ENCODE measurements at places on chromosomes 7 and 10. TPM values are rescaled to one million over a fixed set of nuclear protein-coding genes. Genes with fewer than 3 reads are reported as not detected.

Gene NOS3
- total RNA-seq, result 0.82 TPM

Gene CLEC5A
- not detected for total RNA-seq

Gene SLC29A3
- 1.2 TPM for total RNA-seq

Gene ASZ1
- total RNA-seq, result not detected

Gene MYO3A
- total RNA-seq, result 4.1 TPM

Gene VOPP1
- 83.6 TPM for total RNA-seq

Gene HHEX
- 0.82 TPM for total RNA-seq

Gene ZCWPW1
- total RNA-seq, result 2.0 TPM

Gene LRRD1
- total RNA-seq, result 1.2 TPM

Gene TMEM273
- 2.4 TPM for total RNA-seq

Gene NPC1L1
- not detected for total RNA-seq

Gene TCF7L2
- total RNA-seq, result 0.82 TPM

Gene DNAJB12
- total RNA-seq, result 14.3 TPM

Gene LIPJ
- 3.7 TPM for total RNA-seq

Gene FXYD4
- total RNA-seq, result not detected

Gene ACSM6
- total RNA-seq, result not detected

Gene CYP2C19
- 0.41 TPM for total RNA-seq

Gene RAPGEF5
- 90.9 TPM for total RNA-seq

Gene GPR26
- total RNA-seq, result 5.3 TPM

Gene PAX4
- total RNA-seq, result not detected

Gene MMD2
- total RNA-seq, result 2.4 TPM

Gene LIPF
- total RNA-seq, result not detected

Gene SEMA3D
- 3.7 TPM for total RNA-seq

Gene ARMC3
- 3.3 TPM for total RNA-seq

Gene MYPN
- total RNA-seq, result not detected

Gene FLNC
- 2.4 TPM for total RNA-seq

Gene HTR5A
- 2.9 TPM for total RNA-seq

Gene C10orf143
- 0.41 TPM for total RNA-seq

Gene CACUL1
- total RNA-seq, result 31.4 TPM

Gene PSTK
- total RNA-seq, result 9.8 TPM

Gene LRGUK
- total RNA-seq, result 14.3 TPM

Gene RARRES2
- total RNA-seq, result 6.9 TPM

Gene RBM17
- 31.8 TPM for total RNA-seq

Gene HMX3
- not detected for total RNA-seq

Gene TRIM8
- total RNA-seq, result 30.2 TPM

Gene PNLIP
- not detected for total RNA-seq

Gene AEBP1
- total RNA-seq, result 4.1 TPM

Gene WDFY4
- 0.41 TPM for total RNA-seq

Gene GARIN1A
- 0.82 TPM for total RNA-seq

Gene LEP
- total RNA-seq, result not detected

Gene PHKG1
- 3.7 TPM for total RNA-seq

Data from frontal cortex (tissue), 4 donors.